ENCODE measurements at places on chromosomes 7 and 10.
A peak's percentile ranks its signal among the peaks of the same experiment; 100 is the strongest.

DNA sequence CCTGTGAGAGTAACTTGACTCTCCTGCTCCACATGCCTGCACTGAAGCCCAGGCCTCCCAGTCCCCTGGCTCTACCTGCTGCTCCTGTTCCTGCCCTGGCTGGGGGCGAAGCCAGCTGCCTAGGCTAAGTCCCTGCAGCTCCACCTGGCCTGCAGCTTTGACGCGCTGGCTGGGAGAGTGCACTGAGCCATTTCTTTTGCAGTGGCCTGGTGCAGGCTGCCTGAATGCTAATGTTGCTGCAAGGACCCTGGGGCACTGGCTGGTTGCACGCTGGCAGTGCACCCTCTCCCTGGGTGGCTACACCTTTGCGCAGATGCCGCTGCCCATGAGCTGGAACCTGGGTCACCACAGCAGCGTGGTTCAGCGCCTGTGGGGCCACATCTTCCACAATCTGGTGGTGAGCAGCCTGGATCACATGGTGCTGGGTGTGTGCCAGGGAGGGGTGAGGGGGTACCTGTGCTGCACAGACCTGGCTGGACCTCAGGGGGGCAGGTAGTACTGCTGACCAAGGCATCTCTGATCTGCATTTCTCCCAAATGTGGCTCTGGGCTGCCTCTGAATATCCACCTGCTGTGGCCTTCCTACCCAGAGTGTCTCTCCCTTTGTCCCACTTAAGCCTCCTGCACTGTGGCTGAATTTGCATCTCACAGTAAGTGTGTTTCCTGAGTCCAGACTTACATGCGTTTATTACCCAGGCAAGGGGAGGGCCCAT is 20.0 kb downstream of the IMPDH1 start:
- DNase-seq: no peak

- DNase-seq: peak; percentile 71
Observed at GRCh38 chr10:61896854-61897661, 4.4 kb upstream of the ARID5B start.

- no peak for DNase-seq
Observed at GRCh38 chr10:45000138-45000751, 478 bp upstream of the ZNF22 start.

DNA sequence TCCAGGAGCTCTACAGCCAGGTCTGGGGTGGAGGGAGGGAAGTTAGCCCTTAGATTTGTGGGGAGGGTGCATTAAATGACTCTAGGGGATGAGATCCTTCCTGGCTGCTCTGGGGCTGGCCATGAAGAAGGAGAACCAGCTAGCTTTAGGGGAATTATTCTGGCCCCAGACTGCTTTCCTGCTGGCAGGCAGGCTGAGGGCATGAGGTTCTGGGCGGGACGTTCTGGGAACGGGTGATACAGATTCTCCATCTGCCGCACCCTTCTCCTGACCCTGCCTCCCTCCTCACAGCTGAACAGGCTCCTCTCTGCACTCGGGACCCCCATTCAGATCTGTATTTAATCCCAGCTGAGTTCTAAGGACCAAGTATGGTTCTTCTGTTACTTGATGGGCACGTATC is 23.9 kb downstream of the GOLGA7B start:
- DNase-seq: no peak

DNA sequence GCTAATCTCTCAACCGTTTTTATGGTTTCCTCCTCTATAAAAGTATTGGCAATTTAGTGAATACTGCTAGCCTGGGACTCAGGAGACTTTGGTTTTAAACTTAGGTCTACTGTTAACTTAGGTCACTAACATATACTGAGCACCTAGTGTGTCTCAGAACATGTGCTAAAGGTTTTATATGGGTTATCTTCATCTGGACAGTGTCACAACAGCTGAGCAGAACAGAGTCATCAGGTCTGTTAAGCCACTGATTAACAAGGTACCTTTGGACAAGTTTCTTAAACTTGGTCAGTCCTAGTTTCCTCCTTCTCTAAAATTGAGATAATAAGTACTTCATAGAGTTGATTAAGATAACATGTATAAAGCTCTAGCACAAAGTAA is 30.6 kb downstream of the NET1 start:
- DNase-seq: no peak

DNA sequence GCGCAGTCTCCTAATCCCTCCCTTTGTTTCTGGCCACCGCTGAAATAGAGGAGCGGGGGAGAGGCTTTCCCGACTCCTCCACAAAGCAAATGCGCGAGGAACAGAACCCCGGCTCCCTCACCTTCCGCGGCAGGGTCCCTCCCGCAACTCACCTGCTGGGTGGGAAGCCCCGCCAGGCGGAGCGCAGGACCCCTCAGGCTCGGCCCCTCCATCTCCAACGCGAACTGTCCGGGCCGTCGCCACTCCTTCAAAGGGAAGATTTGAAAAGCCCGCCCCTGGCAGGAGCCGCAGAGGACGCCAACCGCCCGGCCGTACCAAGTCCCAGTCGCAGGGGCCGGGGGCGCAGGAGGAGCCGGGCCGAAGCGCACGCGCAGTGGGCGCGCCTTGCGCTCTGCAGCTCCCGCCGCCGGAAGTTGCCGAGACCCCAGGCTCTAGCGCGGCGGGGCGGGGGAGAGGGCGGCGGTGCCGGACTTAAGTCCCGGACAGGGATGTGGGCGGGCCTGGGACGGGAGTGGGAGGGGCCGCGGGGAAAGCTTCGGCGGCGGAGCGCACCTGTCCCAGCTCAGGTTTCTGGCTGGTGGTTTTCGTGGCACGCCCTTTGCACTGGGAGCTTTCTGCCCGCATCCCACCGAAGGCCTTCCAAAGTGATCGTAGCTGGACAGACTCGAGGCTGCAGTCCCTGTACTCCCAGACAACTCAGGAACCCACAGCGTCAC is at the start of gene RTKN2:
Gene RTKN2, minus strand, starts transcription at position 446 of the 716 bp plus-strand sequence. Its CDS starts 234 bp downstream, at position 212.
- DNase-seq: peak; percentile 54

- no peak for DNase-seq
Observed at GRCh38 chr10:48976196-48976595, 36.6 kb upstream of the LRRC18 start.

- no peak for DNase-seq
Observed at GRCh38 chr7:66315192-66315591, 110.1 kb downstream of the TPST1 start.

- DNase-seq: no peak
Observed at GRCh38 chr7:16301291-16301690, 120.0 kb downstream of the CRPPA start.

- DNase-seq: no peak
Observed at GRCh38 chr7:137695942-137696341, 150.8 kb downstream of the DGKI start.

- DNase-seq: no peak
Observed at GRCh38 chr10:23193435-23194074, 1.4 kb downstream of the PTF1A start.

DNA sequence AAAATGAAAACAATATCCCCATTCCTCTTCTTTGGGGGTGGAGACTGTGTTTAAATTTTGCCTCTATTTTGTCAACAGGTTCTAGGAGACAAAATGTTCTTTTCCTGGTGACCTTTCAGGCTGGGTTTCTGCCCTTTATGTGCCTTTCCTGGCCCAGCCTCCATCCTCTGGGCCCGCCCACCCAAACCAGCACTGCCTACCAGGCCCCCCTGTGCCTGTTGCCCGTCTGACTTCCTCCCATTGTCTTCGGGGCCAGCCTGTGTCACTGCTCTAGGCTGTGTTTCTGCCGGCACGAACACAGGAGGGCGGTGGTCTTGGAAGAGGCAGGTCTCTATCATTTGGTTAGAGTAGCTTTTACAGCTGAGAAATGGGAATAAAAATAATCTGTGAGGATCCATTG is 13.9 kb downstream of the TSPAN14 start:
- DNase-seq: peak; percentile 63

DNA sequence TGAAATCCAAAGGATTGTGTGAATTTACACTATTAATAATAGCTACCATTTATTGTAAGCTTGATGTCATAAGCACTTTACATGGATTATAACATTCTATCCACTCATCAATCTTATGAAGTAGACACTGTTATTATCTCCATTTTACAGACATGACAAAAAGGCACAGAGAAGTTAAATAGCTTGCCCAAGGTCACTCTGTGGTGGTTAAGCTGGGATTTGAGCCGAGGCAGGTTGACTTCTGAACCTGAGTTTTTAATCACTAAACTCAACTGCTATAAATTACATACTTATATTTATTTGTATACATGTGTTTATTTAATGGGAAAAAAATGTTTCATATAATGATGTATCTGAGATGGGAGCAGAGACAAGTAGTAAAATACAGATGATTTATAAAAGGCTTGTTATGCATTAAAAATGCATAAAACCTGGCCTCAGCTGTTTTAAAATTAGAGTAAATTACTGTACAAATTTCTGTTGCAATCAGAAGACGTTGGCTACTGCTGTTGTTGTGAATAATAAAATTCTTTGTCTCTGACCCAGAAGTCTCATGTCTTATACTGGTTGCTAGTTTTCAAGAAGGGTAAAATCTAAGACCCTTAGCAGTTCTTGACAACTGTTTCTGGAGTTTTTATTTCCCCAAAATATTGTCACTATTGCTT is 61.1 kb upstream of the CALD1 start:
- no peak for DNase-seq

Data from activated CD4-positive, alpha-beta T cell treated with anti-CD3 and anti-CD28 coated beads for 4 hours (primary cell).